Lung (tissue), 17 donors: ENCODE measurements at places on chromosomes 7 and 10. TPM values are rescaled to one million over a fixed set of nuclear protein-coding genes. Genes with fewer than 3 reads are reported as not detected.

CLDN3 gene
- 42.9 TPM for polyA plus RNA-seq

MRPL43 gene
- polyA plus RNA-seq = 94.6 TPM

RBP3 gene
- polyA plus RNA-seq = not detected

SEMA3A gene
- 0.79 TPM for polyA plus RNA-seq

LRRC18 gene
- polyA plus RNA-seq = 2.4 TPM

TAC1 gene
- polyA plus RNA-seq = not detected

VENTX gene
- polyA plus RNA-seq = 1.4 TPM

SPDYE9 gene
- not detected for polyA plus RNA-seq

CRHR2 gene
- polyA plus RNA-seq = not detected

ITIH2 gene
- not detected for polyA plus RNA-seq

KCP gene
- polyA plus RNA-seq = 0.22 TPM

NAMPT gene
- 1,250 TPM for polyA plus RNA-seq

ERVW-1 gene
- not detected for polyA plus RNA-seq

SFTPA1 gene
- polyA plus RNA-seq = 3,653 TPM

MSMB gene
- polyA plus RNA-seq = 18.5 TPM

MUC3A gene
- 1.5 TPM for polyA plus RNA-seq

SEMA3C gene
- polyA plus RNA-seq = 11.9 TPM

PAPOLB gene
- 0.01 TPM for polyA plus RNA-seq

ADCYAP1R1 gene
- 0.53 TPM for polyA plus RNA-seq

SVOPL gene
- polyA plus RNA-seq = 0.13 TPM

- H3K4me1 ChIP-seq = peaks cover 14% of the 10 kb centered on the region
- no peak for DNase-seq
- H3K4me3 ChIP-seq = no peak overlapping the region
- no peak overlapping the region for H3K27ac ChIP-seq
- peaks cover 4% of the 10 kb centered on the region for H3K36me3 ChIP-seq
These were observed 25.1 kb downstream of the RHEB start for GRCh38 chr7:151494298-151495284.

DNA sequence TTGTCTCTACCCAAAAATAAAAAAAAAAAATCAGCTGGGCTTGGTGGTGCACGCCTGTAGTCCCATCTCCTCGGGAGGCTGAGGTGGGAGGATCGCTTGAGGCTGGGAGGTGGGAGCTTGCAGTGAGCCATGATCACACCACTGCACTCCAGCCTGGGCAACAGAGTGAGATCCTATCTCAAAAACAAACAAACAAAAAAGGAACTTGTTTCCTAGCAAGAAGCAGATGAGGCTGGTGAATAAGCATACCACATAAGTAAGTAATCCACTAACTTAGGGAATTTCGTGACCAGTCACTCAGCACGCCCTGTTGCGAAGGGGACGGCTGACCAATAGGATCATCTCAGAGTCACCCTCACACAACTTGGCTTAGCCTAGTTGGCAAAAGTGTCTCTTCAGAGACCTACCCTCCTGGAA lies 64.6 kb downstream of the CUX1 start:
- H3K27ac ChIP-seq = peak overlapping the region; percentile 72
- H3K4me3 ChIP-seq = no peak overlapping the region
- peaks cover 17% of the 10 kb centered on the region for H3K4me1 ChIP-seq
- no peaks in the 10 kb centered on the region for H3K36me3 ChIP-seq

GRCh38 chr10:6200734-6201515 lies 1.8 kb upstream of the PFKFB3 start:
- peak overlapping the region; percentile 35 for H3K27ac ChIP-seq
- DNase-seq = peak; percentile 73
- no peaks in the 10 kb centered on the region for H3K36me3 ChIP-seq
- H3K4me3 ChIP-seq = peak overlapping the region; percentile 24

GRCh38 chr7:156829669-156830336 lies 63.2 kb downstream of the LMBR1 start:
- H3K4me3 ChIP-seq = no peak overlapping the region
- H3K4me1 ChIP-seq = no peaks in the 10 kb centered on the region
- no peak for DNase-seq

- no peak overlapping the region for H3K27ac ChIP-seq
- no peaks in the 10 kb centered on the region for H3K36me3 ChIP-seq
- no peaks in the 10 kb centered on the region for H3K27me3 ChIP-seq
- no peak for DNase-seq
- no peak overlapping the region for H3K4me3 ChIP-seq
These were observed 411.3 kb downstream of the CCSER2 start for GRCh38 chr10:84739641-84740040.

DNA sequence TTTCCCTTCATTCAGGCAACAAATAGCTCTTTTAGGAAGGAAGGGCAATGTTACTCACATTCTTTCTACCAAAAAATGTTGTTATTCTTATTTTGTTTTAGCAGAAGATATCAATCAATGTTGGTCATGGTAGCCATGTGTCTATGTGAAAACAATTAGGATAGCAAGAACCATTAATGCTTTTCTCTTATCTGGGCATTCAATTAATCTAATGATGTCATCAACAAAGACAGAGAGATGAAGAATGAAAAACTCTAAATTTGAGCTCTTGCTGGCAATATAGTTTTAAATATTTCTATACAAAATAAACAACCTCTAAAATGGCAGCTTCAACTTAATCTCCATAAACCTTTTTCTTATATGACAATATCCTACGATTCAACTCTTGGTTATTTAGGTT lies 353.7 kb upstream of the ANKRD30A start:
- H3K27ac ChIP-seq = no peak overlapping the region
- H3K4me1 ChIP-seq = peaks cover 5% of the 10 kb centered on the region
- no peaks in the 10 kb centered on the region for H3K36me3 ChIP-seq
- no peaks in the 10 kb centered on the region for H3K27me3 ChIP-seq

- no peak for DNase-seq
- peaks cover 6% of the 10 kb centered on the region for H3K36me3 ChIP-seq
- no peaks in the 10 kb centered on the region for H3K4me1 ChIP-seq
- H3K27ac ChIP-seq = no peak overlapping the region
These were observed 53.0 kb downstream of the CACUL1 start for GRCh38 chr10:118701529-118702323.

- H3K4me1 ChIP-seq = peaks cover 13% of the 10 kb centered on the region
- no peak for DNase-seq
- no peaks in the 10 kb centered on the region for H3K27me3 ChIP-seq
These were observed 321.2 kb downstream of the CXCL12 start for GRCh38 chr10:44063686-44064085.

- peaks cover 69% of the 10 kb centered on the region for H3K27me3 ChIP-seq
- no peak for DNase-seq
- no peaks in the 10 kb centered on the region for H3K4me1 ChIP-seq
- H3K27ac ChIP-seq = no peak overlapping the region
These were observed 7.1 kb upstream of the UNCX start for GRCh38 chr7:1225441-1226185.

DNA sequence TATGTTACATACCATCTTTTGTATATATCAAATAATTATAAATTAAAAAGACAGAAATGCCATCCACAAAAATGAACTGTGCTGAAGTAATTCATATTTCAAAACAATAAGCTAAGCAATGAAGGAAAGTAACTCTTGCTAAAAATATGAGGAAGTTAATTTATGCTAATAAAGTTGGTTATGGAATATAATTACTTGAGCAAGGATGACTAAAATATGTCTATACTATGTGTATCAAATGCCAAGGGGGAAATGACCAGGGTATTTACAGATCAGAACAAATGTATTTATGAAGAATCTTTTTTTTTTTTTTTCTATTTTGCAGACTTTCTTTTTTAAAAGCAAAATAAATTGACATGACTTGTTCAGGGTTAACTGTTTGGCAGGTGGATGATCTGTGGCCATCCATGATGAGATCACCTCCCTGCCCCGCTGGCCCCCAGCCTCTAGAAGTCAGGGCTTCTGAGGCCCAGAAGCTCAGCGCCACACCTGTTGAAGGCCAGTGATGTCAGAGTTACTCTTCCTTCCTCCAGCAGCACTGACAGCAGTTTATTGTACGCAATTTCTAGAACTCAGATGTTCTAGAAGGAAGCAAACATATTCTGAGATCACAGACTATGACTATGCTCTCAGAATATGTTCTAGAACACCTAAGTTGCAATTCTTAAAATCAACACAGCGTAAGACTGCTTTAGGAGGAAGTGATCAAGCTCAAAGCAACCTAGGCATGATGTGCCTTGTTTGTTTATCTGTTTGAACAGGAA lies 196.1 kb upstream of the KLF14 start:
- no peaks in the 10 kb centered on the region for H3K4me1 ChIP-seq
- no peak overlapping the region for H3K4me3 ChIP-seq
- H3K27ac ChIP-seq = peak overlapping the region; percentile 24
- no peaks in the 10 kb centered on the region for H3K27me3 ChIP-seq

DNA sequence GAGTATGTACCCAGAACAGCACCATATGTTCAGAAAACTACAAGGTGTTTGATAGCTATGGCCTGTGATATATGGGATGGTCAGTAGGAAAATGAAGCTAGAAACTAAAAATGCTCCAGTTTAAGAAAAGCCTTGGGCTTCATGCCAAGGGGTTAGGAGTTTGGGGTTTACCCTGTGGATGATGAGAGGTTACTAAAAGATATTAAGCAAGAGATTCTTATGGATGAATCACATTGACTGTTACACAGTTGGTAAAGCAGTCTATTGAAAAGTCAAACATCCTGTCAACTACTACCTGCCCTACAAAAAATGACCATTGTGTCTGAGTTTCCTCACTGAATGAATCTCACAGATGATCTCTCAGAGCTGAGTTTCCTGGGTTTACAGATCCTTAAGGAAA lies 166.2 kb upstream of the INHBA start:
- no peaks in the 10 kb centered on the region for H3K27me3 ChIP-seq
- H3K4me3 ChIP-seq = no peak overlapping the region
- DNase-seq = no peak
- no peaks in the 10 kb centered on the region for H3K4me1 ChIP-seq
- no peaks in the 10 kb centered on the region for H3K36me3 ChIP-seq
- H3K27ac ChIP-seq = no peak overlapping the region

DNA sequence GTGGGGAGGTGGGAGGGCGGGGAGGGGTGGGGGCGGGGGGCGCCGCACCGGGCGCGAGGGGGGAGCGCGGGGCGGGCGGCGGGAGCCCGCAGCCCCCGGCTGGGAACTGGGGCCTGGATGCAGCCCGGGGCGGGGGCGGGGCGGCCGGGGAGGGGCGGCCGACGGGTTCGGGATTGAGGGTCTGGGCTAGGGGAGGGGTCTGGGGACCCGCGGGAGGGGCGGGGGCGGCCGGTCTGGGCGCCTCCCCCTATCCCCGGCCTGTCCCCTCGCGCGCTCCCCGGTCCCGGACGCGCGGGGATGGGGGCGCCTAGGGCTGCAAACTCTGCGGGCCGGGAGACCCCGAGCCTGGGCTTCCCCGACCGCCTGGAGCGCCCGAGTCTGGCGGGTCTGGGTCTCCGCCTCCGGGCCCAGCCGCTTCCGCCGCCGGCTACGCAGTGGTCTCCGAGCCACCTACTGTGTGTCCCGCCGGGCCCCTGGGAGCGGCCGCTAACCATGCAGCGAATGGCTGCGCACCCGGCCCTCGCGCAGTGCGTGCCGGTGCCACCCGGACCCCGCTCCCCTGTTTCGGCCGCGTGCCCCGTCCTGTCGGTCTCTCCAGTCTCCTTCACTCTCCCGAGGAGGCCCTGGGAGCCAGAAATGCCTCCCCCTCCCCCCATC lies 375 bp upstream of the FGF8 start:
- H3K27ac ChIP-seq = no peak overlapping the region
- H3K27me3 ChIP-seq = peaks cover 83% of the 10 kb centered on the region
- no peak for DNase-seq
- H3K4me3 ChIP-seq = no peak overlapping the region

GRCh38 chr7:39324139-39324760 lies 242.0 kb upstream of the YAE1 start:
- no peaks in the 10 kb centered on the region for H3K27me3 ChIP-seq
- H3K27ac ChIP-seq = no peak overlapping the region
- DNase-seq = no peak
- no peaks in the 10 kb centered on the region for H3K4me1 ChIP-seq

DNA sequence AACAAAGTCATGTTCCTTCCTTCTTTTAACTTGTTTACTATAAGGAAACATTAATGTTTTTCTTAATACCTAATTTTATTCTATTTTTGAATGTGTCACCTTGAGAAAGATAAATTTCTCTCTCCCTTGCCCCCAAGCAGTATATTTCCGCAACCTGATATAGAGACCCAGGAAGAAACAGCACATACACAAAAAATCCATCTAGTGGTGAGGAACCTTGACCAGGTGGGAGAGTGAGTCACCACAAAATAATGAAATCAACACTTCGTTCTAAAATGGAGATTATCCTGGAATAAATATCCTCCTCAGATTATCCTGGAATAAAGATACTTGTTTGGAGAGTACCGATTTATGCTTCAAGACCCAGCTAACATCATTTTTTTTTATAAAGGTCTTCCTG lies 232.9 kb upstream of the PTN start:
- H3K27ac ChIP-seq = no peak overlapping the region
- no peaks in the 10 kb centered on the region for H3K36me3 ChIP-seq
- DNase-seq = no peak

DNA sequence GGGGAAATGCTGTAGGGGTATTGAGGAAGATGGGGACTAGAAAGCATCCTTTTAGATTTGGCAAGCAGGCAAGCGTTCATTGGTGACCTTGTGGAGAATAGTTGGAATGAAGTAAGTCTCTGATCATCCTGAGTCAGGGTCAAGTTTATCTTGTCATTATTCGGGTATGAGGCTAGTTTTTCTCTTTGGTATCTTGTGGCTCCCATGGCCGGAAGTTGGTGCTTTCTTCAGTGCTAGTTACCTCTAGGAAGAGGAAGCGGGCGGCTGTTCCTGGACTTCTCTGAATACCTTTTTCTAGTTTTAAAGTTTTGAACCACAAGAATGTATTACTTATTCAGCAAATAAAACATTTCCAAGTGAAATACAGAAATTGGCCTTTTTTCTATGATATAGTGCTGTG lies 9.2 kb downstream of the CREM start:
- no peak for DNase-seq
- no peaks in the 10 kb centered on the region for H3K27me3 ChIP-seq
- no peaks in the 10 kb centered on the region for H3K36me3 ChIP-seq
- no peak overlapping the region for H3K27ac ChIP-seq
- H3K4me3 ChIP-seq = no peak overlapping the region

- no peaks in the 10 kb centered on the region for H3K27me3 ChIP-seq
- no peak for DNase-seq
- no peaks in the 10 kb centered on the region for H3K36me3 ChIP-seq
- no peaks in the 10 kb centered on the region for H3K4me1 ChIP-seq
These were observed 91.9 kb upstream of the PLXDC2 start for GRCh38 chr10:19724287-19724686.

DNA sequence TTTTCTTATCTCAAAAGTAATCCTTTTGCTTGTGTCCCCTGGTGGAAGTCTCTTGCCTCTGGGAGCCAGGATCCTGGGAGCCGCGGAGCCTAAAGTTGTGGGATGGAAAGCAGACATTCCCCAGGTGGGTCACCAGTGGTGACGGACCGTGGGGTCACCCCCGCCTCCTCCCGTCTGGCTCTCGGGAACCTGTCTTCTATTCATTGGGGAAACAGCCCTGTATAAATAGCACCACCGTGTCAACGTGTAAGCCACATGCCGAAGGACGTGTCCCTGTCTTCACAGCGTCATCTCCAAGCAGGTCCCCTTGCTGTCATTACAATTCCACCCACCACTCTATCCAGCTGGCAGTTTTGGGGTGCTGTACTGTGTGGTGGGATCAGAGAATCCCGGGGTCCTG lies 87.5 kb downstream of the ELFN1 start:
- H3K27ac ChIP-seq = no peak overlapping the region
- no peaks in the 10 kb centered on the region for H3K36me3 ChIP-seq
- H3K4me1 ChIP-seq = no peaks in the 10 kb centered on the region
- H3K4me3 ChIP-seq = no peak overlapping the region

- H3K27me3 ChIP-seq = no peaks in the 10 kb centered on the region
- peaks cover 8% of the 10 kb centered on the region for H3K36me3 ChIP-seq
- DNase-seq = no peak
- no peaks in the 10 kb centered on the region for H3K4me1 ChIP-seq
- H3K4me3 ChIP-seq = no peak overlapping the region
These were observed 3.3 kb downstream of the ZNF33B start for GRCh38 chr10:42635098-42635497.
